A549 treated with Hydrocortisone at 1 μM for 4 hours (cell line): ENCODE measurements at places on chromosomes 2 and 18. TPM values are rescaled to one million over a fixed set of nuclear protein-coding genes. Genes with fewer than 3 reads are reported as not detected.

The ADCYAP1 gene
- not detected in 5 replicates for total RNA-seq

The DYSF gene
- total RNA-seq: 0.53 to 0.99 TPM (median 0.56 TPM) in 5 replicates

The MARCO gene
- 0.05 to 0.17 TPM (median 0.11 TPM) in 4 of 5 replicates, not detected in the other for total RNA-seq

The SP140 gene
- 0.16 to 0.29 TPM in 2 of 5 replicates, not detected in the others for total RNA-seq

The CYTIP gene
- total RNA-seq: 0.09 to 0.22 TPM (median 0.20 TPM) in 3 of 5 replicates, not detected in the others

The SERPINB11 gene
- 0.07 TPM in 1 of 5 replicates, not detected in the others for total RNA-seq

The MTCL1 gene
- total RNA-seq: 47.6 to 59.3 TPM (median 56.0 TPM) in 5 replicates

The LIMS4 gene
- 0.46 to 1.2 TPM (median 0.75 TPM) in 5 replicates for total RNA-seq

The ALLC gene
- total RNA-seq: 0.07 TPM in 1 of 5 replicates, not detected in the others

The REEP1 gene
- 0.88 to 1.2 TPM (median 1.1 TPM) in 5 replicates for total RNA-seq

The RAB6C gene
- not detected in 5 replicates for total RNA-seq

The IL1B gene
- total RNA-seq: 0.06 to 0.26 TPM (median 0.18 TPM) in 5 replicates

The FAHD2A gene
- total RNA-seq: 26.7 to 30.9 TPM (median 30.3 TPM) in 5 replicates

The SCN1A gene
- total RNA-seq: not detected in 5 replicates

The ANO7 gene
- 1.7 to 2.3 TPM (median 2.1 TPM) in 5 replicates for total RNA-seq

The IMPACT gene
- 10.6 to 15.4 TPM (median 13.1 TPM) in 5 replicates for total RNA-seq

The TANC1 gene
- total RNA-seq: 7.0 to 10.8 TPM (median 8.8 TPM) in 5 replicates

The CMPK2 gene
- 0.51 to 1.0 TPM (median 0.78 TPM) in 5 replicates for total RNA-seq

The NGEF gene
- total RNA-seq: 12.2 to 18.6 TPM (median 15.8 TPM) in 5 replicates

The C2orf72 gene
- total RNA-seq: 6.0 to 8.7 TPM (median 6.9 TPM) in 5 replicates

The GGCX gene
- total RNA-seq: 39.5 to 46.3 TPM (median 44.6 TPM) in 5 replicates

The HOXD3 gene
- total RNA-seq: 0.08 to 0.18 TPM (median 0.17 TPM) in 4 of 5 replicates, not detected in the other

The THOC1 gene
- total RNA-seq: 17.9 to 23.7 TPM (median 19.0 TPM) in 5 replicates

The NPHP1 gene
- total RNA-seq: 5.9 to 8.1 TPM (median 7.0 TPM) in 5 replicates

The CHPF gene
- 21.8 to 32.9 TPM (median 29.3 TPM) in 5 replicates for total RNA-seq

The CHRNG gene
- not detected in 5 replicates for total RNA-seq

The TRIM43 gene
- 0.07 to 0.15 TPM (median 0.08 TPM) in 3 of 5 replicates, not detected in the others for total RNA-seq

The CTAGE1 gene
- total RNA-seq: not detected in 5 replicates

The MREG gene
- 4.5 to 4.9 TPM (median 4.7 TPM) in 5 replicates for total RNA-seq

The SRD5A2 gene
- total RNA-seq: 0.02 to 0.06 TPM (median 0.03 TPM) in 5 replicates

The GREB1 gene
- total RNA-seq: 2.6 to 3.7 TPM (median 3.1 TPM) in 5 replicates

The ALMS1 gene
- total RNA-seq: 7.3 to 10.8 TPM (median 9.0 TPM) in 5 replicates

The PTRHD1 gene
- 37.9 to 69.7 TPM (median 66.6 TPM) in 5 replicates for total RNA-seq

The CNOT11 gene
- 39.1 to 50.9 TPM (median 41.0 TPM) in 5 replicates for total RNA-seq

The TUBB8B gene
- not detected in 5 replicates for total RNA-seq

The IL36A gene
- total RNA-seq: not detected in 5 replicates

The ESPNL gene
- total RNA-seq: 0.10 to 0.38 TPM (median 0.13 TPM) in 5 replicates

The DQX1 gene
- 0.03 to 0.10 TPM (median 0.07 TPM) in 4 of 5 replicates, not detected in the other for total RNA-seq

The KLHL41 gene
- total RNA-seq: 0.13 to 0.31 TPM (median 0.18 TPM) in 5 replicates

The APOB gene
- total RNA-seq: 0.01 to 0.10 TPM (median 0.06 TPM) in 4 of 5 replicates, not detected in the other

The EDAR gene
- 0.02 to 0.09 TPM (median 0.08 TPM) in 5 replicates for total RNA-seq

The GRHL1 gene
- total RNA-seq: 0.72 to 1.2 TPM (median 0.84 TPM) in 5 replicates

The CYP20A1 gene
- 8.0 to 11.3 TPM (median 9.7 TPM) in 5 replicates for total RNA-seq

The KCNS3 gene
- total RNA-seq: 1.0 to 1.7 TPM (median 1.2 TPM) in 5 replicates

The CAVIN2 gene
- total RNA-seq: 35.0 to 72.9 TPM (median 54.7 TPM) in 5 replicates

The SERPINB3 gene
- 0.10 to 0.16 TPM (median 0.13 TPM) in 3 of 5 replicates, not detected in the others for total RNA-seq

The THAP4 gene
- total RNA-seq: 59.8 to 77.0 TPM (median 75.0 TPM) in 5 replicates

The C2orf80 gene
- not detected in 5 replicates for total RNA-seq
